Stimulated activated naive CD8-positive, alpha-beta T cell treated with anti-CD3 and anti-CD28 coated beads, Interleukin-15, Interleukin-2, amounts not matched to agents 100 U/mL and 50 U/mL, for 24 hours (primary cell): ENCODE measurements at places on chromosomes 11 and 22.
A peak's percentile ranks its signal among the peaks of the same experiment; 100 is the strongest.

GRCh38 chr11:15347969-15348734 is 233.4 kb downstream of the INSC start:
- no peak for DNase-seq

DNA sequence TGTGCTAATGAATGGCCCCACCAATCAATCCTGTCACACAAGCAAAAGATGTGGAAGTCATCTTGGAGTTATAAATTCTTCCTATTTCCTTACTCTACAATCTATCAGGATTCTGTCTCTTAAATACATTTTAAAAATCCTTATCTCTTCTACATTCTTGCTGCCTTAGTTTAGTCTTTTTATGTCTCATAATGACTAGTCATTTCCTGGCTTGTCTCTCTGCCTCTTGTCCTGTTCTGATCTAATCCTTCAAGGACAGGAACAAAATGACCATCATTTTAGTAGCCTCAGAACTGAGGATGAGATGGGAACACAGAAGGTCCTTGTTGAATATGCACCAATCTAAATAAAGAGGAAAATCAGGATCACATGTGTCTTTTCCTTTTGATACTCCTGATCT is 56.6 kb upstream of the LIN7C start:
- DNase-seq = no peak

GRCh38 chr11:12029738-12030363 is 21.4 kb upstream of the DKK3 start:
- no peak for DNase-seq

DNA sequence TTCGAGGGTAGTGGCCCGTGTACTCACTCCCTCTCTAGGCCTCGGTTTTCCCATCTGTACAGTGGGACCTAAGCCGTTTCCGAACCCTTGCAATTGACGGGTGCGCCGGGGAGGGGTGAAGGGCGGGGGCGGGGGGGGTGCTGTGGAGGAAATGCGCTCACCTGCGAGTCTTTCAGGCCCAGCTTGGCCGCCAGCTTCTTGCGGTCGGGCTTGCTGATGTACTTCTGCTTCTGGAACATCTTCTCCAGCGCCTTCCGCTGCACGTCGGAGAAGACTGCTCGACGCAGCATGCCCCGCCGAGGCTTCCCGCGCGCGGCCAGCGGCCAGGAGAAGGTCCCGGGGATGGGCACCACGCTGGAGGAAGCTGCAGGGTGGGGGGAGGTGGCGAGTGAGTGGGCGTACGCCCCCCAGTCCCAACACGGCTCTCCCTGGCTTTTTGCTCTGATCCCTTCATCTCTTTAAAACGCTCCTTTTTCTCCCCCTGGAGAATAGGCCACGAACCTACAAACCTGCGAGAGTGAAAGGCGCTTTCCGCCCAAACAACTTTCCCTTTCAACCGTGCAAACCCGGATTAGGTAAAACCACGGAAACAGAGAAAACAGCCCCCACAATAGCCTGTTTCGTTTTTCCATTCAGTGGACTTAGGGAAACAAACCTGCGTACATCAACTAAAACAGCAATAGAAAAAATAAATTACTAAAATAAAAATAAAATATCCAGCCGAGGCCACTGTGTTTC is 3.2 kb downstream of the DBX1 start:
- peak; percentile 23 for DNase-seq

- no peak for DNase-seq
Measured at GRCh38 chr11:59212744-59213631, at the start of gene MPEG1. Gene MPEG1, minus strand, starts transcription at chr11:59212927. Its CDS starts 62 bp downstream, at chr11:59212865.

- peak; percentile 68 for DNase-seq
Measured at GRCh38 chr11:65498042-65498726, 661 bp upstream of the MALAT1 start.

DNA sequence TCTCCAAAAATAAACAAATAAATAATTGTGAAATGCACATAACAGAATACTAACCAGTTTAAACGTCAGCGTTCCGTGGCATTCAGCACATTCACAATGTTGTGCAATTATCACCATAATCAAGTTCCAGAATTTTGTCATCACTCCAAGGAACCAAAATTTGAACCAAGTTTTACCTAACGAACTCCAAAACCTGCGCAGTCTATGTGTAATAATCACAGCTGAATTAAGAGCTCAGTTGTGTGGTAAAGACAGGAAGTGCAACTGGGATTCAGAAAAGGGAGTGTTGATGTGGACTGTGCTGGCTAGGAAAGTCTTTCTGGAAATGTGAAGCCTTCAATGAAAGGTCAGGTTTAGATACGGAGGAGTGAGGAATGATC is 5.4 kb upstream of the MCAM start:
- DNase-seq = no peak

- DNase-seq = no peak
Measured at GRCh38 chr22:49091451-49091850, 736.2 kb downstream of the BRD1 start.

- DNase-seq = peak; percentile 17
Measured at GRCh38 chr11:17979770-17980371, 33.0 kb downstream of the SERGEF start.

- DNase-seq = no peak
Measured at GRCh38 chr11:70721006-70721405, 322.7 kb downstream of the CTTN start.

DNA sequence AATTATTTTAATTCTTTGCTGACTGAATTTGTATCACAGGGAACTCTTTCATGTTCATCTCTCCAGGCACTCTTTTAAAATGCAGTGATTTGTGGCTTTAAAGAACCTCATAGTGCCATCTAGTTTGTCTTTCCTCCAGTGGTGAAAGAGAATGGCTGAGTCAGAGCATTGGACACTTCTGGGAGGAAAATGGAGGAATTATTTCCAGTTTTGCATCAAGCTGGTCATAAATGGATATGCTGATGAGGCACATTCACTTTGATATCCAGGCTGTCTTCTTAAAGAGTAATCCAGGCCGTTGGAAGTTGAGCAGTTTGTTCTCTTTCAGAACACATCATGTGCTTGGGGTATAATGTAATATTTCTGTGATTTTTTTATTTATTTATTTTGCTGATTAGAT is 273.7 kb downstream of the DDX10 start:
- DNase-seq = no peak

- no peak for DNase-seq
Measured at GRCh38 chr11:8408151-8408941, 144.7 kb upstream of the LMO1 start.

GRCh38 chr22:49524362-49524761 is 303.3 kb downstream of the BRD1 start:
- no peak for DNase-seq

DNA sequence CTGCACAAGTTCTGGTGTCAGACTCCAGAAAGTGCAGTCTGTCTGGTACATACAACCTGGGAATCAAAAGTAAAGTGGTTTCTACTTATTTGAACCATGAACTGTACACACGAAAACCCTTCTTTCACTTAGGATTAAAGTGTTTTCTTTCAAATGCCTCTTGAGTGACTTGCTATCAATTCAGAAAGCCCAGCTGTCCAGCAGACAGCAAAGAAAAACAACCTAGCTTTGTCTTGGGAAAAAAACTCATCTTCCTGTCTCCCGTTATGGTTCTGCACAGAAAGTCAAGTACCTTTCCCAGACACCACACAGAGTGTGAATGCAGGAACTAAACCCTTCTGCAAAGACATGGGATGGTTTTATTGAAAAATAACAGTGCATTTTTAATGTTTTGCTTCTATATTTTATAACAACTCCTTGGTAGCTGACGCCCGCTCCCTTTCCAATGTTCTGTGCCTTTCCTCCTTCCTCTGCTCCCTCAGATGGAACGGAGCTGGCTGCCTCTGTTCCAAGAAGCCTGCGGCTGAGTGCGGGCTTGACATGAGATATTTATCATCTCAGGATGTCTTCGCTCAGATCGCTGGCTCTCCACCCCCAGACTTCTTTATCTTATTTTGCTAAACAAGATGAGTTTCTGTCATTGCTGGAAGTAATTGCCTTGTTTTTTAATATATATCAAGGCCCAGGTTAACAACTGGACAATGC is 322.3 kb upstream of the B3GAT1 start:
- no peak for DNase-seq

GRCh38 chr11:48006301-48006992 is 26.1 kb downstream of the PTPRJ start:
- peak; percentile 53 for DNase-seq

- peak; percentile 79 for DNase-seq
Measured at GRCh38 chr11:64000026-64000739, 13.9 kb downstream of the OTUB1 start.

GRCh38 chr22:29661336-29661735 is 57.9 kb downstream of the NF2 start:
- DNase-seq = no peak

GRCh38 chr11:110097459-110098012 is 4.3 kb downstream of the ZC3H12C start:
- no peak for DNase-seq

GRCh38 chr11:93655047-93655446 is 6.4 kb upstream of the CEP295 start:
- no peak for DNase-seq
